ENCODE measurements at places on chromosomes 1 and 21. TPM values are rescaled to one million over a fixed set of nuclear protein-coding genes. Genes with fewer than 3 reads are reported as not detected.
A peak's percentile ranks its signal among the peaks of the same experiment; 100 is the strongest.

Gene CYP2J2
- 0.16 TPM for total RNA-seq

Gene GBP4
- total RNA-seq, result 10.1 TPM

Gene HNRNPU
- total RNA-seq, result 258 TPM

Gene SH3D21
- total RNA-seq, result 4.1 TPM

Gene FCRL5
- total RNA-seq, result 0.63 TPM

DNA sequence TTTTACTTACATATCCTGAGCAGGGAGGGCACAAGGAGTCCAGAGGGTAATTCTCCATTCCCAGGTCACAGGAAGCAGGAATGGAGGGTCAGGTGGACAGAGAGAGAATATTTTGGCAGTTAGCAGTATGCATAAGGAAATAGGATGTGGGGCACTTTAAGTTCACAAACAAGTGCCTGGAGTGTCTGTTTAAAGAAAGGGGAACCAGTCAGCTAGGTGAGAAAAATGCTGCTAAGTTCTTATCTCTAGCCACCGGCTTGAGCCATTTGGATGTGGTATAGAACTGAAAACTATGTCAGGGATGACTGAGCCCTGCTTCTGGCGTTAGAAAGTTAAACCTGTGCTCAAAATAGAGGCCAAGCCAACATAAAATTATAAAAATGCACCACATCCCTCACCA, 739.7 kb upstream of the NCAM2 start:
- DNase-seq, result no peak

GRCh38 chr1:27952147-27952546, 7.6 kb upstream of the XKR8 start:
- DNase-seq, result no peak

DNA sequence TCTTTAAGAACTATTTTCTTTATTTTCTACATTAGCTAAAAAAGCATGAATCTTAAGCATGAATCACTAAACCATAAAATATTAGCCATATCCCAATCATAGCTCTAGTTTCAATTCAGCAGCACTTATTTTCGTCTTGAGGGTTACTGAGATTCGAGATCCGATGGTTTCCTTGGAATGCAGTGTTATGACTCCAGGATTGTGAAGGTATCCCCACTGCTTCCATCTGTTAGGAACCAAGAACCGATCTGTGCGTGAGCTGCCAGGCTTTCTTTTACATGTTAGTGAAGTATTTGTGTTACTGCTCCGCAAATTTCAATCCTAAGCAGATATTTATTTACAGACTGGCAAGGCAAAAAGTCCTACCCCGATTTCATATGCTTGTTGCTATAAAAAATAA, 18.8 kb downstream of the TNFRSF9 start:
- no peak for DNase-seq

DNA sequence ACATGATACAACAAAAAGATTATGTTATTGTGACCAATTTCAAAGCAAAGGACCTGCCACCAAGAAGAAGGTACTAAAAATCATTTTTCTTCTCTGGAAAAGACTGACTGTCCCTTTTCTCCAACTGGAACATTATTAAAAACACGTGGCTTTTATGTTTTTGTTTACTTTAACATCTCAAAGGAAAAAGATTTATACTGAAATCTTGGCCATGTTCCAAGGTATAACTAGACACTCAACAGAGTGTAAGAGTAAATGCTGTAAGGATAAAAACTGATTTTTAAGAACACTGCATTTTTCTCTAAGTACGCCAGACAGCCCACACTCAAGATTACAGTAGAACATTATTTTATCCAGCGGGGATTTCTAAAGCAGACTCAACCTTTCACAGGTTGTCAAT, 62.1 kb downstream of the BRWD1 start:
- DNase-seq, result no peak

- peak; percentile 96 for DNase-seq
These were observed 10.0 kb upstream of the FAAP20 start for GRCh38 chr1:2204415-2205190.

DNA sequence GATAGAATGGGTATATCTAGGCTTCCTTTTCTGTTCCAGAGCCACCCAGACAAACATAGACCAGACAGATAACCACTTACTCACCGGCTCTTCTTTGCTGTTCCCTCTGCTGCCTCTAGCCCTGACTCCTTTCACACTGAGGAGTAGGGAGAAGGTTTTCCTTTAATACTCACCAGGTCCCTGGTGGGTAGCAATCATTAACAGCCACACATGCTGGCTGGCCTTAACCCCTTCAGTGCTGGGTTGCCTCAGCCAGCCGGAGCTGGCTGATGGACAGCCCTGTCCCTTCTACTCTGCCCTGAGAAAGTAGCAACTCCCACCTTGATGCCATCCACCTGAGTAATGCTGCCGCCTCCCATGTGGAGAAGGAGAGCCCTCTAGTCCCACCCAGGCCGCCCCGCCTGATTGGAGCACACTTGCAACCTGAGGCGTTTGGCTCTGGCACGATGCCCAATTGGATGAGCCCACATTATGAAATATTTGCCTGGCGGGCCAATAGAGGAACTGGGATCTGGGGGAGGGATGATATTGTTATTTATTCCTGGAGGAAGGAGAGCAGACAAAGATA, 71.6 kb downstream of the PLEKHA6 start:
- DNase-seq, result no peak

DNA sequence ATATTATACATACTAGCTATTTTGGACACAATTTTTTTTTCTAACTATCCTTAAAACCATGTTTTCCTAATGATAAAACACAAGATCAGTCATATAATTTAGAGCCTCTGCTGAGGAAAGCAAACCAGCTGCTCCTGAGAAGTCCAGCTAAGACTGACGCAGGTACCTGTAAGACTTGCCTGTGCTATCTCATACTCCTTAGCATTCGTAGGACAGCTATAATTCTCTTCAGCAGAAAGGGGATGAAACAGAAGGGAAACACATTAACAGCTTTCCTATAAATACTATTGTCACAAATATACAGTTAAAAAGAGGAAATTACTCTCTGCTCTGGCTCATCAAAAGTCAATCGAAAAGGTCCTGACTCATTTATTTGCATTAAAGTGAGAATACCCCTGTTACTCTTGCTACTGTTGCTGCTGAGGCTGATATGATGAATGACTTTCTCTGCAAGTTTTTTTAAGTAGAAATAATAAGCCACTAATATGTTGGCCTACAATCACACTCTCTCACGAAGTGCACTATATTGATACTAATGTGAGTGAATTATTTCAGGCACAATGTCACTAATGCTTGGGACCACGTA, 757.1 kb downstream of the KCNT2 start:
- DNase-seq, result no peak

- no peak for DNase-seq
These were observed 18.0 kb upstream of the IFNAR2 start for GRCh38 chr21:33211732-33212131.

DNA sequence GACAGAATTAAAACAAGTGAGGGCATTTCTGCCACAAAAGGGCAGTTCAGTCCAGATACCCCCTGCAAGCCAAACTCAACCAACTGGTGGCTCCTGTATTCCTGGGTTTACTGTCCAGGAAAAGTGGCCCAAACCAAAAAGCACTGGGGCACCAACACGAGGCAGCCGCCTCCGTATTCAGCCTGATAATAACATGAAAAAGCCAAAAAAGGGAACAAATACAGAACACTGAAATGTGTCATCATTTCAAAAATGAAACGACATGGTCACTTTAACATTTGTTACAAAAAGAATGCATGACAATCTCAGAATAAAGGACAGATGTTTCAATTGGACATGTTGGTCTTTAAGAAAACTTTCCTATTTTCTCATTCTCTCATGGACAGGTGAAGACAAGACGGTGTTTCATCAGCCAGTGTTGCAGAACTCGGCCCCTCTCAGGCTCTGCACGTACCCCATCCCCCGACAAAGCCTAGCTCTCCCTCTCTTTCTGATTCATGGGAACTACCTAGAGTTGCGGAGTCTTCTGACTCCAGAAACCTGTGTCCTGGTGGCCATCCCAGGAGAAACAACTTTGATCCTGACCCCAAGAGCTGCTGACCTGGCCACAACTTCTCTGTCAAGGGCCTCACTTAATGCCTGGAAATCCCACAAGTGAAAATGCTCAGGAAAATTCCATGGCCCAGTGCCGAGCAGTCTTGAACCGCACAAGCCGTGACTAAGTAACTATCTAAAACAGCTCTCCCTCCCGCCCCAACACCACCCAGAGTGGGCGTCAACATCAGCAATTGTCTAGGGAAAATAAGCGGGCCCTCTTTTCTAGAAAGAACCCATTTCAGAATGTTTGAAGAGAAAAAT, 27.1 kb downstream of the ZBTB17 start:
- DNase-seq, result peak; percentile 93

DNA sequence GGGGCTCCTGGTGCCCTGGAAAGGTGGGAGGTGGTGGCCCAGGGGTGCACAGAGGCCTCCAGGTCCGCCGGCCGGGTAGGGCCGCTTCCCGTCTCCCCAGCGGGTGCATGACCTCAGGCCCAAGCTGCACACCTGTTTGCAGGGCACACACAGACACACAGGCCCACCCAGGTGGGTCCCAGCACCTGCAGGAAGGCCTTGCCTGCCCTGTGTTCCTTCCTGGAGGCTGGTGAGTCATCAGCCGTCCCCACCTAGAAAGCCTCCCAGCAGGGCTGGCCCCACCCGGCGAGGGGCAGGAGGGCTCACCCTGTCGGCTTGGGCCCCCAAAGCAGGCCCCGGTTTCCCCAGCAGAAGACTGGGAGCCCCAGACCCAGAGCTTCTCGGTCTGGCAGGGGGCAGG, 23.6 kb upstream of the TTLL10 start:
- DNase-seq, result no peak

DNA sequence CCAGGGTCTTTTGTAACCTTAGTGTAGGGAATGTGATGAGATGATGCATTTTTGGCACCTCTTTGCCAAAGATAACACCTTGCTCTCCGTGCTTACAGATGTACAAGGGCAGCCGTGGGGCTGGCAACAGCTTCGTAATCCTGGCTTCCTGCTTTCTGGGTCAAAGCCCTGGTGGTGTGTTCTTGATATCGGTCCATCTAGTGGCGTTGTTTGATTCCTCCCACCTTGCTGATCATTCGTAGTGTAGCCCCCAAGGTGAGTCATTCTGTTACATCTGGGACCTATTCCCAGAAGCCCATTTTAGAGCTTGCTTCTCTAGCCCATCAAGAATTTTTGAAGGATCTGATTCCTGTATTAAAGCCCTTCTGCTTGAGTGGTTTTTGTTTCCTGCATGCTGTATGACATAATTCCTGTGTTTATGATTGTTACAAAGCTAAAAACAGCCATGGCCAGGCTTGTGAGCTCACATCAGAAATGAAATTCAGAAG, 7.0 kb upstream of the CCT8 start:
- DNase-seq, result no peak

DNA sequence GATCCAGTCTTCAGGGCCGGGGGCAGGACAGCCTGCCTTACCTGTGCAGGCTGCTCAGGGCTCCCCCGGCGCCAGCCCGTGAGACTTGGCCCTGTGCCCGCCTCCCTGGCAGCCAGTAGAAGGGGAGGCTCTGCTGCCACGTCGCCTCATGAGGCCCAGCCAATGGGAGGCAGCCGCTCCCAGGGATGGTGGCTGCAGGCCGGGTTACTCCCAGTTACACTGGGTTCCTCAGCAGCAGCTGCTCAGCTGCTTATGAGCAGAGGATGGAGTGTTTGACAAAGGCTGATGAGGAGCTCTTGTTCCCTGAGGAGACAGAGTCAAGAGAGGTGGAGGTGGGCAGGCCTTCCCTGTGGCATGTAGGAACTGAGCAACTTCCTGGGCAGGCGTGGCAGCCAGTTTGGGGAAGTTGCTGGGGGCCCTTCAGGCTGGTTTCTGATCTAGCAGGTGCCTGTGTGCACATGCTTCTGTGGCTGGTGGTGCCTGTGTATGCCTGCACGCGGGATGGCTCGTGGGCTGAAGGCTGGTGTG, 5.5 kb downstream of the MFSD2A start:
- peak; percentile 82 for DNase-seq

GRCh38 chr1:185821612-185822385, 87.6 kb downstream of the HMCN1 start:
- DNase-seq, result no peak

GRCh38 chr1:5947978-5948680, 44.1 kb downstream of the NPHP4 start:
- DNase-seq, result no peak

GRCh38 chr1:157274698-157275534, 136.7 kb upstream of the ETV3 start:
- no peak for DNase-seq

Data from aorta (tissue), 5 donors.